ENCODE measurements at places on chromosomes 4 and X.

- H3K36me3 ChIP-seq, result peaks cover 33% of the 10 kb centered on the region
- peaks cover 19% of the 10 kb centered on the region for H3K4me1 ChIP-seq
- no peak overlapping the region for H3K27ac ChIP-seq
- no peak for DNase-seq
Observed at GRCh38 chr4:108168160-108168670, 517 bp downstream of the LEF1 start.

DNA sequence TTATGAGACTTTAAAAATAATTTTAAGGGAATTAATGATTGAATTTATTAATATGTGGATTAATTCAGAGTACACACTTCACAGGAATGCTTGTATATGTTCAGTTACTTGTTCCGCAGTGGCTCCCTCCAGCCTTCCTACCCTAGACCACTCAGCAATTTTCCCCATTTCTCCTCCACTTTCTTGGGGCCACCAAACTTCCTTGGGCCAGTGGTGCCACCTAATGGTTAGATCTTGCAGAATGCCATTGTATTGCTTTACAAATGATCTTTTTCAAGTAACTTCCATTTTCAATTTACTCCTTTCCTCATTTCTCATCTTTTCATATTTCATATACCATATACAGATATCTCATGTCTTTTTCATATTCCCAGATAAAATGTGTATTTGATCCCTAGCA, 3.6 kb upstream of the RNF175 start:
- H3K36me3 ChIP-seq, result peaks cover 6% of the 10 kb centered on the region
- peaks cover 11% of the 10 kb centered on the region for H3K27me3 ChIP-seq
- H3K4me3 ChIP-seq, result no peak overlapping the region
- DNase-seq, result peak; percentile 17

GRCh38 chr4:152983774-152984411, 47.8 kb downstream of the FHDC1 start:
- H3K36me3 ChIP-seq, result no peaks in the 10 kb centered on the region
- no peaks in the 10 kb centered on the region for H3K27me3 ChIP-seq
- H3K4me1 ChIP-seq, result no peaks in the 10 kb centered on the region
- H3K4me3 ChIP-seq, result no peak overlapping the region

GRCh38 chr4:185068837-185069236, 50.5 kb downstream of the HELT start:
- no peaks in the 10 kb centered on the region for H3K4me1 ChIP-seq
- H3K36me3 ChIP-seq, result no peaks in the 10 kb centered on the region
- peaks cover 18% of the 10 kb centered on the region for H3K27me3 ChIP-seq
- H3K27ac ChIP-seq, result no peak overlapping the region
- DNase-seq, result no peak

DNA sequence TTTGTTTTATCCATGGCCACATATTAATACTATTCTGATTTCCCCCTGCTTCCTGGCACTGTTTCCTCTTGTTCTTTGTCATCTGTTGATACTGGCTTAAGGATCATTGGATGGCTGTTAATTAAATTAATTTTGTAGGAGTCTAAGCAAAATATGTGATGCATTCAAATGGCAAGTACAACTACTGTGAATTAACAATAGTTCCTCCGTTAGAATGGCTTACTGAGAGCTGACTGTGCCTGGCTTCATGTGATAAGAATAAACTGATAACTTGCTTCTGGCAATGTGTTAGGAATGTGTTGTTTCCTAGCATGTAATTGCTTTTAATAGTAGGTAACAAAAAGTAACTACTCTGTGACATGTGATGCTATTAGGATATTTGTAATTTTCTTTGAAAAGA, 98.5 kb downstream of the RPA4 start:
- no peaks in the 10 kb centered on the region for H3K36me3 ChIP-seq
- DNase-seq, result no peak
- no peak overlapping the region for H3K4me3 ChIP-seq
- H3K4me1 ChIP-seq, result no peaks in the 10 kb centered on the region
- no peaks in the 10 kb centered on the region for H3K27me3 ChIP-seq
- no peak overlapping the region for H3K27ac ChIP-seq

GRCh38 chr4:15878011-15878410, 60.5 kb downstream of the FGFBP1 start:
- no peaks in the 10 kb centered on the region for H3K27me3 ChIP-seq
- H3K36me3 ChIP-seq, result no peaks in the 10 kb centered on the region
- no peak overlapping the region for H3K4me3 ChIP-seq
- no peak for DNase-seq

GRCh38 chrX:1072637-1073377, 139.6 kb downstream of the CRLF2 start:
- H3K27me3 ChIP-seq, result no peaks in the 10 kb centered on the region
- H3K36me3 ChIP-seq, result peaks cover 10% of the 10 kb centered on the region
- no peak overlapping the region for H3K27ac ChIP-seq
- no peak overlapping the region for H3K4me3 ChIP-seq

DNA sequence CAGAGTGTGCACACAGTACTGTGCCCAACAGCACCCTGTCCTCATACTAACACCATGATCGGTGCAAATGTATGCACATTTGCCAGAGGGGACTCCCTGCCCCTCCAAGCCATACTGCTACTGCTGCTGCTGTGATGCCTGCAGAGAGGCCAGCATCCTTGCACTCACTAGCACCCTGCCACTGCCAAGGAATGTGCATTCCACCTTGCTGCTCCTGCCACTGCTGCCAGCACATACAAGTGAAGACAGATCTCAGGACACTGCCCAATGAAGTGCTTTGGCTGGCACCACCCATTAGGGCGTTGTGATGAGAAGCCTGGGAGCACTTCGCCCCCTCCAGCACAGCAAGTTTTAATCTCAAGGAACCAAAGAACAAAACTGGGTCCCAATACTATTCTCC, 146.3 kb upstream of the DMD start:
- no peak for DNase-seq
- no peaks in the 10 kb centered on the region for H3K4me1 ChIP-seq
- H3K4me3 ChIP-seq, result no peak overlapping the region
- H3K27ac ChIP-seq, result no peak overlapping the region
- no peaks in the 10 kb centered on the region for H3K27me3 ChIP-seq

GRCh38 chrX:134749706-134750445, 91.6 kb upstream of the PLAC1 start:
- H3K27ac ChIP-seq, result no peak overlapping the region
- no peaks in the 10 kb centered on the region for H3K36me3 ChIP-seq
- no peaks in the 10 kb centered on the region for H3K4me1 ChIP-seq
- H3K27me3 ChIP-seq, result no peaks in the 10 kb centered on the region

DNA sequence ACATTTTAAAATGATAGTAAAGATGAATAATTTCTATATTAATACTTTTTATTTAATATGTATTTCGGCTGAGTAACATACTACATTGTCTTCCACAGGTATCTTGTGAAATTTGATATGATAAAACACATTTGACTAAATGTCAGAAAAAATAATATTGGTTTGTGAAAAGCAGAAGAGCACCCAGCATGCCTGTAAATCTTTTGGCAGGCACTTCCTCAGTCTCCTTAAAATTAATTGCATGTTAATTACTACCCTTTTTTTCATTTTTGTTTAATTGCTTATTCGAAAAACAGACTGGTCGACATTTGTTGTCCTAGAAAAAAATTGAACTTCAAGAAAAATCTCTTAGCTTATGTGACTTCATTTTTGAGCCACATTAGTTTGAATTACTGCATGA, 40.6 kb downstream of the CLCN3 start:
- peaks cover 16% of the 10 kb centered on the region for H3K36me3 ChIP-seq
- peak overlapping the region; percentile 100 for H3K27ac ChIP-seq
- DNase-seq, result no peak

DNA sequence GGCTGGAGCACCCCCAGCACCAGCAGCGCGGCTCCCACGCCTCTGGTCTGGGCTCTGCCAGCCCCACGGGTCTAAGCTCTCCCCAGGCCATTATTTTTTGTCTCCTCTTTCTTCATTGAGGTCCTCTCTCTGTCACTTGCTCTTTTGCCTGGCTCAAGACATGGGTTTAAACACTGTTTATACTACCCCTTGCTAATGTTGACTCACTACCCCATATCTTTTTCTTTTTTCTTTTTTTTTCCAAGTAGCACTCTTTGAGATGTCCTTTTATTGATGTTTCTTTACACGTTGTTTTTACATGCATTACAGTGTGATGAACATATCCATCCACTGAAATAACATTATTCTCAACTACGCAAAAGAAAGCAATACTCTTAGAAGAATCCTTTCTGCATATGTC, 1.7 kb upstream of the ERVMER34-1 start:
- no peak overlapping the region for H3K27ac ChIP-seq
- H3K27me3 ChIP-seq, result no peaks in the 10 kb centered on the region
- H3K36me3 ChIP-seq, result peaks cover 12% of the 10 kb centered on the region
- H3K4me1 ChIP-seq, result no peaks in the 10 kb centered on the region
- H3K4me3 ChIP-seq, result no peak overlapping the region
- DNase-seq, result no peak

DNA sequence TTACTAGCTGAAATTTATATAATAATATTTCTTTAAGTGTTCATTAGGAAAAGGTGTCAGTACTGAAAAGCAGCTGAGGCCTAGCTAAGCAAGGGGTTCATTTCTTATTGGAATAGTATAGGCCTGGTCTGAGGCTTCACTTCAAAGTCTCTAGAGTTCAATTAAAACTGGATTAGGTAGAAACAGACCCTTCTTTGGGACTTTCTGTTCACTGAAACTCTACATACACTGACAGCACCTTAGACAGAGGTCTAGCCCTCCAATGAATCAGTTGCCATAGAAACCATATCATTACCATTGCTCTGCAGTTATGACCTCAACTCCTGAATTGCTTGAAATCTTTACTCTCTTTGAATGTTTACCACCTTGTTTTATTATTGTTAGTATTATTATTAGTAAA, 86.4 kb upstream of the MAB21L2 start:
- no peaks in the 10 kb centered on the region for H3K4me1 ChIP-seq
- H3K27ac ChIP-seq, result no peak overlapping the region
- H3K4me3 ChIP-seq, result no peak overlapping the region
- H3K36me3 ChIP-seq, result no peaks in the 10 kb centered on the region
- no peak for DNase-seq

DNA sequence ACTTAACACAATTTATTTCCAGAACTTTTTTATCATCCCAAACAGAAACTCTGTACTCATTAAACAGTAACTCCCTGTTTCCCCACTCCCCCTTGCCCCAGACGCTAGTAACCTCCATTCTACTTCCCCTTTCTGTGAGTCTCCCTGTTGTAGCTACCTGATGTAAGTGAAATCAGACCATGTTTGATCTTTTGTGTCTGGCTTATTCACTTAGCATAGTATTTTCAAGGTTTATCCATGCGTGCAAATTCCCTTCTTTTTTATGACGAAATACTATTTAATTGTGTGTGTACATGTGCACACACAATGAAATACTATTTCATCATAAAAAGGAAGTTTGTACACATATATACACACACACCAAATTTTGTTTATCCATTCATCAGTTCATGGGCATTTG, 5.2 kb downstream of the PKD2 start:
- H3K4me3 ChIP-seq, result no peak overlapping the region
- DNase-seq, result no peak
- H3K4me1 ChIP-seq, result peaks cover 10% of the 10 kb centered on the region
- H3K36me3 ChIP-seq, result peaks cover 7% of the 10 kb centered on the region
- no peaks in the 10 kb centered on the region for H3K27me3 ChIP-seq

GRCh38 chr4:7938266-7938608, 1.4 kb downstream of the AFAP1 start:
- peaks cover 24% of the 10 kb centered on the region for H3K4me1 ChIP-seq
- no peak for DNase-seq
- H3K36me3 ChIP-seq, result peaks cover 38% of the 10 kb centered on the region
- no peaks in the 10 kb centered on the region for H3K27me3 ChIP-seq

DNA sequence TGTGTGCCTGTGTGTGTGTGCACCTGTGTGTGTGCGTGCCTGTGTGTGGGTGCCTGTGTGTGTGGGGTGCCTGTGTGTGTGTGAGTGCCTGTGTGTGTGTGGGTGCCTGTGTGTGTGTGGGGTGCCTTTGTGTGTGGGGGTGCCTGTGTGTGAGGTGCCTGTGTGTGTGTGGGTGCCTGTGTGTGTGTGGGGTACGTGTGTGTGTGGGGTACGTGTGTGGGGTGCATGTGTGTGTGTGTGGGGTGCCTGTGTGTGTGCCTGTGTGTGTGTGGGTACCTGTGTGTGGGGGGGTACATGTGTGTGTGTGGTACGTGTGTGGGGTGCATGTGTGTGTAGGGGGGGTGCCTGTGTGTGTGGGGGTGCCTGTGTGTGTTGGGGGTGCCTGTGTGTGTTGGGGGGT, 73.4 kb upstream of the HGFAC start:
- H3K4me3 ChIP-seq, result no peak overlapping the region
- no peaks in the 10 kb centered on the region for H3K27me3 ChIP-seq
- H3K27ac ChIP-seq, result no peak overlapping the region
- peaks cover 4% of the 10 kb centered on the region for H3K36me3 ChIP-seq

- no peak for DNase-seq
- no peak overlapping the region for H3K4me3 ChIP-seq
- no peaks in the 10 kb centered on the region for H3K4me1 ChIP-seq
- no peaks in the 10 kb centered on the region for H3K36me3 ChIP-seq
Observed at GRCh38 chrX:8755116-8755515, 23.2 kb upstream of the ANOS1 start.

DNA sequence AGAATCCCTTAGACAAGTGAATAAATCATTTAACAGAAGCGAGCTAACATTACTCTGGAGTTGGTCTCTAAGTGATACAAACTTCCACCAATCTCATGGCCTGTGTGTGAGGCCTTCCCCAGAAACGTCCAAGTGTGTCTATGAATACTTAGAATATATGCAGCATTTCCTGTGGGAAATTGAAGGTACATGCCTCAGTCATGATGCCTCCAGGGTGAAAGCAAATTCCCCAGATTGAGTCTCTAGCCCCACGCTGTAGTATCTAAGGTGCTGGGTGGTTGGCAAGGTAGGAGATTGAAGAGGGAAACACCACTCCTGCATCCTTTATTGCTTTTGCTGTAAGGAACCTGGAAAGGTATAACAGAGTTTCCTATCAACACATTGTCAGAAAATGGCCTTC, 113.8 kb downstream of the IL13RA2 start:
- H3K27me3 ChIP-seq, result no peaks in the 10 kb centered on the region
- no peaks in the 10 kb centered on the region for H3K36me3 ChIP-seq
- no peak overlapping the region for H3K4me3 ChIP-seq

- H3K27ac ChIP-seq, result no peak overlapping the region
- H3K36me3 ChIP-seq, result no peaks in the 10 kb centered on the region
- no peaks in the 10 kb centered on the region for H3K27me3 ChIP-seq
- H3K4me3 ChIP-seq, result no peak overlapping the region
- no peaks in the 10 kb centered on the region for H3K4me1 ChIP-seq
Observed at GRCh38 chr4:181581983-181582382, 661.2 kb upstream of the TENM3 start.

DNA sequence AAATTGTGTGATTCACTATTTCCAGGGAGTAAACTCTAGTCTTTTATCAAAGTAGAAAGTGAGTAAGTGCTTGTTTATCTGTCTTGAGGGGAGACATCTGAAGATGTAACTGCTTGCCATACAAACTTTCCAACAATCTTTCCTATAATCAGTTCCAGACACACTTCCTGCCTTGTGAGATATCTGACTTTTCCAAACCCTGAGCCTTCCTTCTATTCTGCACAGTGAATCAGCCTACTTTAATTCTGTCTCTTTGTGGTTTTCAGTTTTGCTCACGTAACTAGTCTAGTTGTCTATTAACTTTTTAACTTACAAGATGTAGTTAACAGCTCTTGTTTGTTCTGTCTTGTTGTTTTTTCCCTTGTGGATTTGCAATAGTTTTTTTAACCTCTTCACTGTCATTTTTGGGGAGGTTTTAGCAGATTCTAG, 947.8 kb downstream of the C4orf33 start:
- no peak for DNase-seq
- H3K27ac ChIP-seq, result peak overlapping the region; percentile 39

- H3K27me3 ChIP-seq, result no peaks in the 10 kb centered on the region
- no peak overlapping the region for H3K4me3 ChIP-seq
- no peaks in the 10 kb centered on the region for H3K4me1 ChIP-seq
- DNase-seq, result no peak
- no peak overlapping the region for H3K27ac ChIP-seq
Observed at GRCh38 chrX:78321809-78322208, 5.6 kb downstream of the CYSLTR1 start.

Measured in Calu3 (cell line).